ENCODE measurements at places on chromosomes 12 and 14.

- no peak for DNase-seq
Observed at GRCh38 chr12:22656831-22657230, 31.9 kb downstream of the ETNK1 start.

DNA sequence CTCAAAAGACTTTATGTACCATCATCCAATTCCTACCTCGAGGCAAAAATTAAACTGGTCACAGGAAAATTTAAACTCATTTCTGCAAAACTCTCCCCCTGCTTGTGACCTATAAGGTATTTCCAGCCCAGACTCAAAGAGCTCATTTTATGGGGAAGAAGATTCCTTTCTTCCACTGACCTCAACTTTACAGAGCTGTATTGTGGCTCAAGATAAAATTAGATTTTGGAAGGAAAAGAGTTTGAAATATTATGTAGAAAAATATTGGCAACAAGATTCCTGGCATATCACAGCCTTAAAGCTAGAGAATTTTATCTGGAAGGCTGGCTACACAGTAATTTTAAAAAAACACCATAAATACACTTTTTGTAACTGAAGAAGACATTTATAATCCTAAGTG lies 91.7 kb downstream of the STXBP6 start:
- DNase-seq: no peak

GRCh38 chr14:38394767-38395166 lies 138.9 kb upstream of the CLEC14A start:
- no peak for DNase-seq

DNA sequence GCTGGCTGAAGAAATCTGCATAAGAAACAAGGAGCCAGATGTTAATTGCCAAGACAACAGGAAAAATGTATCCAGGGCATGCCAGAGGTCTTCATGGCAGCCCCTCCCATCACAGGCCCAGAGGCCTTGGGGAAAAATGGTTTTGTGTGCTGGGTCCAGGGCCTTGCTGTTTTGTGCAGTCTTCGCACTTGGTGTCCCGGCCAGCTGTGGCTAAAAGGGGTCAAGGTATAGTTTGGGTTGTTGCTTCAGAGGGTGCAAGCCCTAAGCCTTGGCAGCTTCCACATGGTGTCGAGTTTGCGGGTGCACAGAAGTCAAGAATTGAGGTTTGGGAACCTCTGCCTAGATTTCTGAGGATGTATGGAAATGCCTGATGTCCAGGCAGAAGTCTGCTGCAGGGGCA lies 29.9 kb upstream of the CNTN1 start:
- no peak for DNase-seq

DNA sequence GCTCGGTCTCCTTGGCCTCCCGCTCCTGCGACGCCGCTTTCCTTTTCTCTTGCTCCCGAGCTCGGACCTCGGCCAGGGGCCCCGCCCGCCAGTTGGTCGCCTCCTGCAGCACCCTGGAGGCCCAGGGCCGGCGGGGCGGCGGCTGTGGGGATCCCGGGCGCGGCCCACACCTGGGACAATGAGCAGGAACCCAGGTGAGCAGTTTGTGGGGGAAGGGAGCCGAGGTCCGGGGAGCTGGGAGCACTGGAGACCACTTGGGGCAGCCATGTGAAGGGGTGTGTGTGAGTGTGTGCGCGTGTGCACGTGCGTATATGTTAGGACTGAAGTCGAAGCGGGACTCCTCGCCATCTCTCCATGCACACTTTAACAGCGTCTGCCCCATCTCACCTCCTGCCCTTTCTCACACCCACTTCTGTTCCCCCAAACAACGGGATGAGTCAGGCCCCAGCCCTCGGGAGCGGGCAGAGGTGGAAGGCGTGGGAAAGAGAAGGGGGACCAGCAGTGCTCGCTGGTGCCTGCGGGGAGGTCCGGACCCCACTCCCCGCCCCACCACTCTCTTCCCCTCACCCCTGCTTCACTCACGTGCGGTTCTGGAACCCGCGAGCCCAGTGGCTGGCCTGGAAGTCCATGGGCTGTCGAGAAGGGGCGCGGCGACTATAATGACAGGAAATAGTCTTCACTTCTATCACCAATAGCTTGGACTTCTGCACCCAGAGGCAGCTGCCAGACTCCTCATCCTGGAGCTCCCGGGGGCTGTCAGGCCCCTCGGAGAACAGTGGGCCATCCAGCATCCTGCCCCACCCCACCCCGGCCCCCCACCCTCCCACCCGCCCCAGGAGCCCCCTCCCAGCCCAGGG lies 450 bp downstream of the DDN start:
- DNase-seq: no peak

GRCh38 chr14:101183376-101184103 lies 280.0 kb upstream of the RTL1 start:
- DNase-seq: peak; percentile 40

- DNase-seq: no peak
Observed at GRCh38 chr14:36975834-36976233, 196.6 kb downstream of the SLC25A21 start.

- no peak for DNase-seq
Observed at GRCh38 chr14:20782280-20782890, 1.3 kb downstream of the RNASE6 start.

GRCh38 chr12:121331248-121331647 lies 21.0 kb downstream of the ANAPC5 start:
- DNase-seq: no peak

- DNase-seq: no peak
Observed at GRCh38 chr12:25072906-25073650, 121.9 kb downstream of the DNAI7 start.

DNA sequence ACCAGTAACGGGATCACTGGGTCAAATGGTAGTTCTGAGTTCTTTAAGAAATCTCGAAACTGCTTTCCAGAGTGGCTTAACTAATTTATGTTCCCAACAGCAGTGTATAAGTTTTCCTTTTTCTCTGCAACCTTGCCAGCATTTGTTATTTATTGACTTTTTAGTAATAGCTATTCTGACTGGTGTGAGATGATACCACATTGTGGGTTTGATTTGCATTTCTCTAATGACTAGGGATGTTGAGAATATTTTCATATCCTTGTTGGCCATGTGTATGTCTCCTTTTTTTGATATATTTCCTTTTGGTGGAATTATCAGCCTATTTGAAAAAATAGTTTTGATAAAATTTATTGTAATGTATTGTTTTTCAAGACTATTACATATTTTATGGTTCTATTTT lies 701.2 kb upstream of the FBXO33 start:
- DNase-seq: no peak

DNA sequence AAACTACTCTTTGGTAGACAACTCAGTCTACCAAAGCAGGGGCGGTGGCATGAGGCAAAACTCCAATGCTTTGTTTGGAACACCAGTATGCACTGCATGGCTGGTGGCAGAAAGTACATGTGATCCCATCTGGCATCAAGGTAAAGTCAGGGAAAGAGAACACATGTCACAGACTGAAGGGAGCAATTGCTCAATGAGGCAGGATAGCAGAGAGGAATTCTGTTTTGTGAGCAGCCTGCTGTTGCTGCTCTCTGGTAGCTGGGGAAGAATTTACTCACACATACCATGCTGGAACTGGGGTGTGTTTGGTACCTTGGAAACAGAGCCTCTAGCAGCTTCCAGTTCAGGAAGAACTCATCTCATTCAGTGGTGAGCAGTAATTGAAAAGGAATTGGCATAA lies 84.8 kb downstream of the HELB start:
- DNase-seq: no peak

GRCh38 chr12:65648461-65648860 lies 175.8 kb upstream of the HMGA2 start:
- DNase-seq: no peak

GRCh38 chr12:49288412-49288853 lies 6.5 kb upstream of the PRPH start:
- DNase-seq: no peak

GRCh38 chr12:122985338-122986257 lies 5.1 kb downstream of the ARL6IP4 start:
- DNase-seq: no peak

- DNase-seq: no peak
Observed at GRCh38 chr12:109888179-109889020, 8.1 kb upstream of the GLTP start.

DNA sequence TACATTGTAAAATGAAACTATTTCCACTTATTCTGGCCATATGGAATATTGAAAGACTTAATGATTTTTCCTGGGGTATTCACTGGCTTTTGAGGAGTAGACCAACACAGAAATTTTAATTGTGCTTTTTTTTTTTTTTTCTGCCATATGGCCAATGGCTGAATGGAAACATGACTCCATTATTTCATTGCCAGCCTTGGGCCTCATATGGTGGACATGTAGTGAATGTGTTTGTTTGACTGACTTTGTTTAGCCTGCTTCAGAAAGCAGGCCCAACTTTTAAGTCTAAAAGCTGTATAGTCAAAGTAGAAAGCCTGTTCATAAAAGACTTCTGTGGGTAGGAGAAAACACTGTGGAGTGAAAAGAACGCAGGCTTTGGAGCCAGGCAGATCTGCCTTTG lies 2.4 kb downstream of the GNG2 start:
- DNase-seq: no peak

DNA sequence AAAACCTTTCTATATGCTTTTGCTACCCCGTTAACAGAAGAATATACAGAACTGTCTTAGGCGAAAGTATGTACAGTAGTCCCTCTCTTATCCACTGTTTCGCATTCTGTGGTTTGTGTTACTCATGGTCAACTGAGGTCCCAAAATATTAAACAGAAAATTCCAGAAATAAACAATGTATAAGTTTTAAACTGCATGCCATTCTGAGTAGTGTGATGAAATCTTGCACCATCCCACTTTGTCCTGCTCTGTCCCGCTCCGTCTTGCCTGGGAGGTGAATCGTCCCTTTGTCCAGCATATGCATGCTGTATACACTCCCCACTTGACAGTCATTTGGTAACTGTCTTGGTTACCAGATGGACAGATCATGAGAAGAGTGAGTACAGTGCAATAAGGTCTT lies 70.1 kb upstream of the STRN3 start:
- DNase-seq: no peak

- DNase-seq: no peak
Observed at GRCh38 chr12:84508851-84509260, 403.7 kb downstream of the SLC6A15 start.

- no peak for DNase-seq
Observed at GRCh38 chr12:121770813-121771625, 22.5 kb downstream of the RHOF start.

DNA sequence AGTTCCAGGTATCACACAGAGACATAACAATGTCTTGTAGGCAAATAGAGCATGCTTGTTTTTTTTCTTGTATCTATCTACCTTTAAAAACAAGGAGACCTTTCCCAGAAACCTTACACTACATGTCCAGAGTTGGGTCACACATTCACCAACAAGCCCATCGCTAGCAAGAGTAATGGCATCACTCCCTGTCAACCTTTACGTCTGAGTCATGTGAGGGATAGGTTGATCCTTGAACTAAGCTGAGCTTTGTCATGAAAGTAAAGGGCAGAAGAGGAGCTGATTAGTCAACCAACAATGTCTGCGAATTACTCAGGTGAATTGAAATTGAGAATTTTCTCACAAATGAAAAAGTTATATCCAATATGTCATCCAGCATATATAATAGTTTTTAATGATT lies 219.4 kb downstream of the CNTN1 start:
- no peak for DNase-seq

- peak; percentile 49 for DNase-seq
Observed at GRCh38 chr12:109734219-109735000, 20.8 kb downstream of the FAM222A start.

GRCh38 chr12:130079279-130079678 lies 83.0 kb upstream of the FZD10 start:
- DNase-seq: no peak

GRCh38 chr12:124100572-124101178 lies 127.7 kb downstream of the ZNF664 start:
- no peak for DNase-seq

- DNase-seq: no peak
Observed at GRCh38 chr12:10941916-10942607, 3.0 kb upstream of the TAS2R14 start.

DNA sequence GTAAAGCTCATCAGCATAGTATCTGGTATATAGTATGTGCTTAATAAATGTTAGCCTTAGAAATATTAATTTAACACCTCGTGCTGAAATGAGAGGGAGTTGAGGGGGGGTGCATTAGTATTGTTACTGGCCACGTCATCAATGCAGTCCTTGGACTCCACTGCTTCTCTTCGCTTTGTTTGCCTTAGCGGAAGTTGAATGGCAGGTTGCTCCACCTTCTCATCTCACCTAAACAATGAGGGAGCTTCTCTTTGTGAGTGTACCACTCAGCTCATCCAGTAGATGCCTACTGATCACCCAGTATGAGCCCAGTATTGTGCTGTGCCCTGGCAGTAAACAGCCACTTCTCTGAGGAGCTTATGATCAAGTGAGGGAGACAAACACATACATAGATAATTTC lies 4.5 kb downstream of the TMEM117 start:
- no peak for DNase-seq

DNA sequence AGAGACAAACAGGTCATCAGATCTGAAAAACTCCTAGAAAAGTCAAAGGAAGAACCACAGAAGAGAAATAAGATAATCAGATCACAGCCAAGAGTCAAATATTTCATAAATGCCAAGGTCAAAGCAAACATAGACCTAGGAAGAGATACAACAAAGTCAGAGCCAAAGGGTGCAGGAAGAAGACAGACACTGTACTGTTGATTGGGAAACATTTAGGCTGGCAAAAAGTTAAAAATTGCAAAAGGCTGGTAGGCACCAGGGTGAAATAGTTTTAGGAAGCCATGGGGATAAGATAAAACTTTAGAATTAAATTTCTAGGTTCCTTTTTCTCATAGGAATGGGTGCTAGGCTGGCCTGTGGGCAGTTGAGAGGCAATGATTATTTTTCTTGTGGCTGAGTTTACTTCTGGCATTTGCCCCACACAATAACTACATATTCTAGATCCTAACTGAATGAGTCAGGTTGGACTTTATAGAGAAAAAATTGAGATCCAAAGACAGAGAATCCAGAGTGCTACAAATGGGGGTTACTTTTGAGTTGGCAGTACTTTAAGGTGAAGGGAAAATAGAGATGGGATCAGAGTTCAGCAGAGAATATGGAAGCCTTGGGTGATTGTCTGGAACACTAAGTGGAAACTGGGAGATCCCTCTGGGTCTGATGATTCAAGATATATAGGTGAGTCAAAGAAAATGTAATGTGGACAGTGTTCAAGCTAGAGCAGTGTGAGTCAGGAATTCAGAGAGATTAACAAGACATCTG lies 215.5 kb downstream of the C12orf50 start:
- DNase-seq: no peak

GRCh38 chr12:109203480-109203879 lies 87.1 kb downstream of the ACACB start:
- DNase-seq: no peak

Data from renal cortex interstitium (tissue), 15 donors.